ENCODE measurements at places on chromosomes 13 and 19.

DNA sequence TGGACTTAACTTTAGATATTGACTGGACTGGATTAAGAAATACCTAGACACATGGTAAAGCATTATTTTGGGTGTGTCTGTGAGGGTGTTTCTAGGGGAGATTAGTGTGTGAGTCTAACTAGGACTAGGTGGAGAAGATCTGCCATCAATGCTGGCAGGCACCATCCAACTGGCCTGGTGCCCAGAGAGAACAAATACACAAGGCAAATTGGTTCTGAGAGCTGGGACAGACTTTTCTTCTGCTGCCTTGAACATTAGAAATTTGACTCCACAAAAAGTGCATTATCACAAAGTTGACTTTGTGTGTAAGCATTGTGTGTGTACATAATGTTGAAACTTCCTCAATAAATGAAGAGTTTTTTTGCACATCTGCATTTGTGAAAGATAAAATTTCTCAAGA lies 522.1 kb downstream of the SUCLA2 start:
- DNase-seq: no peak

GRCh38 chr19:35307931-35308330 lies 16.0 kb downstream of the MAG start:
- no peak for DNase-seq

DNA sequence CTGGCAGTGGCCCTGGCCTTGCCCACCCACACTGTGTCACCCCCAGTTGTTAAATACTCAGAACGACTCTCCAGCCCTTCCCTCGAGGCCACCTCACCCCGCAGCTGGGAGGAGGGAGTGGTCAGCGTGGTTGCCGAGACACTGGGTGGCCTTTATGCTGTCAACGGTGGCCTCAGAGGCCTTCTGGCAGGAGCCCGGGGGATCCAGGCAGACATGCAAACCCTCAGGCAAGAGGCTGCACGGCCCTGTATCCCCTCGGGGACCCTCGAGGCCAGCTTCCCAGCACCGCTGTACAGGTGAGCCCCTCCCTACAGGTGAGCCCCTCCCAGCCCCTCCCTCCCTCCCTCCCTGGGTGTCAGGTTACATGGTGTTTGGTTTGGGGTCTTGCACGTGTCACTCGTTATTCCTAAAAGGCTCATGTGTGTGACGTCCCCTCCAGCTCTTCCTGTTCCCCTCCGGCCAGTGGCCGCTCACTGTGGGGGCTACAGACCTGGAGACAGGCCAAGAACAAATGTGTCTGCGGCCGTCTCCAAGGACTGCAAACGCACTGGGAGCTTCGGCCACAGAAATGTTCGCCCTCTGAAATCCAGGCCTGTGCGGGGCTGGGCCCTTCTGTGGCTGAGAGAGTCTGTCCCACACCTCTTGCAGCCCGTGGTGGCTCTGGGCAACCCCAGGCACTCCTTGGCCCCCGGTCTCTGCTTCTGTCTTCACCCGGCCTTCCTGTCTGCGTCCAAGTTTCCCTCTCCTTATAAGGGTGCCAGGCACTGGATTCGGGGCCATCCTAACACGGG lies at the start of gene TEKTIP1:
TSS of gene TEKTIP1 (plus strand) at position 210 of the 791 bp plus-strand sequence. CDS start at position 214, 4 bp downstream.
- no peak for DNase-seq

DNA sequence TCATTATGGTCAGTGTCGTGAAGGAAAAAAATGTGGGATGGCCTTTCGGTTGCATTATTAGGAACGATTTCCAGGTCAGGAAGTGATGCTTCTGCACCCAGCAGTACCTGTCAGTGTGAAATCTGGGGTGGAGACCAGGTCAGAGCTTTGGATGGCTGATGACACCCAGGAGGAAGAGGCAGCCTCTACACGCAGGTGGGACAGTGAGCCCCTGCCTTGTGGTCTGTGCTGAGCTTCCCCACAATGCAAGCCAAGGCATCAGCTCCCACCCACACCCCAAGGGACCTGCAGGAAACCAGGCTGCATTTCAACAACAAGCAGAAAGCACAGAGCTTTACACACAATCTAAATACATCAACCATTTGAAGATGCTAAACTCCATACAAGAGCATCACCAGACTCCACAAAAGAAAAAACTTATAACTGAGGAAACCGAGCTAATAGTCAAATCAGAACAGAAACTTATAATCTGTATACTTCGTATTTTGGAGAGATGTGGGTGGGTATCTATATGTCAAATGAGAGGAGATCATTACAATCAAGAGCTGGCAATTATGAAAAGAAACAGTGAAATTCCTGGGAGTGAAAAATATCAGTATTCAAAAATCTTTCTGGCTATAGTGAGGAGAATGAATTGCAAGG lies 130.1 kb downstream of the ZDHHC20 start:
- no peak for DNase-seq

GRCh38 chr13:29562786-29563438 lies 32.6 kb downstream of the SLC7A1 start:
- no peak for DNase-seq
